NCI-H446 treated with DMSO at 0.1 percent for 48 hours (cell line): ENCODE measurements at places on chromosomes 1 and 21.

- DNase-seq, result no peak
Measured at GRCh38 chr1:196152086-196152485, 456.2 kb downstream of the KCNT2 start.

DNA sequence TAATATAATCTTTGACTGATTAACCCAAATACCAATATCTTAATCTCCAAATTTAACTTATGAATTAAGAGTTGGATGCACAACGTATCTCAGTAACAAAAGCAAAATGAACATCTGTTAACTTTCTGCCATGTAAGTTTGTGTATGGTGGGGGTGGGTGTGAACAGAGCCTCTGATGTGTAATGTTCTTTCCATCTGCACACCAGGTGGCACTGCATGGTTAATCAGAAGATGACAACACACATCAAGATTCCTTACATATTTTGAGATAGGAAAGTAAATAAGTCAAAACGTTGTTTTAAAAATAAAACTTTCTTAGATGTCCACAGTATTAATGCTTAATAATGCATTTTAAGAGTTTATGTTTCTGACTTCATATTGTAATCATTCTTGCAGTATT, 251.9 kb downstream of the DPYD start:
- DNase-seq, result peak; percentile 39

DNA sequence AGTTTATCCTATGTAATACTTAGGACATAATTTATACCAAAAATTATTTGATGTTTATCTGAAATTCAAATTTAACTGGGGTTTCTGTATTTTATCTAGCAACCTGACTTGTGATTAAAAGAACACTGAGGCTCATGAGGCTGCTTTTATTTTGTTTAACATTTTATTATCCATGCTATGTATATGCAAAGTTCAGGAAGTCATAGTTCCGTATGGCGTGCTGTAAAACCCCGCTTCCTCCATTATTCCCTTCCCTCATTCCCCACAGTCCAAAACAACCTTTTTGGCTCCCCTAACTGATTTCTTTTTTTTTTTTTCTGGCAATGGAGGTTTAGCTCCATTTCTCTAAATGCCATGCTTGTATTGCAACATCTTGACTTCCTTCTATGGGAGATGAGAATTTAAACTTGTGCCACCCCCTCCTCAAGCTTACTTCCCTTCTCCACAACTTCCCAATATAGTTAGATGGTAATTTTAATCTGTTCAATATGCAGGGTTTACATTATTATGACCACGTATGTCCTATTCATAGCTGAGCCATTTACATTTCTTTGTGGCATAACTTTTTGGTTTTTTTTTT, 138.0 kb upstream of the DNAH14 start:
- no peak for DNase-seq

- DNase-seq, result no peak
Measured at GRCh38 chr1:159014851-159015250, 5.1 kb downstream of the IFI16 start.

GRCh38 chr1:157262422-157262821, 124.2 kb upstream of the ETV3 start:
- DNase-seq, result no peak

GRCh38 chr1:60699325-60699724, 383.0 kb upstream of the NFIA start:
- DNase-seq, result no peak

GRCh38 chr1:92527670-92528069, 40.9 kb upstream of the GFI1 start:
- DNase-seq, result no peak

- no peak for DNase-seq
Measured at GRCh38 chr1:223133306-223133823, 9.7 kb downstream of the TLR5 start.

DNA sequence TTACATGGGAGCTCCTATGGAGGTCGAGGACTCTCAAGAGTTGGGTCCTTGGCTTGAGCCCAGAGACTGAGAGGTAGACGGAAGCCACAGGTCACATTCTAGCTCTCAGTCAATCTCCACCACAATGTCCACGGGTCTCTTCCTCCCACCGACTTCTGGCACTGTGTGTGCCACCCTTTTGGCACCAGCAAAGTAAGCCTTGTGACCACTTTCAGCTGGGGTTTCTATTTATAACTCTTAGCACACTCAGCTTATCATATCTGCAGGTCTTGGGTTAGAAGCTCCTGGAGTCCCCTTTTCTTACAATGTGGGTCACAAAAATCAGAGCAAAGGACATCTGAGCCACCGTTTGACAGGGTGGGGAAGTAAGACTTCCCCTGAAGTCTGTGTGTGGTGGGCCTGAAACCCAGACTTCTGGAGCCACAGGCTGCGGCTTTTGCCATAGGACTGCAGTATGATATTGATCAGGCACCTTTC, 28.3 kb downstream of the NCMAP start:
- DNase-seq, result no peak

DNA sequence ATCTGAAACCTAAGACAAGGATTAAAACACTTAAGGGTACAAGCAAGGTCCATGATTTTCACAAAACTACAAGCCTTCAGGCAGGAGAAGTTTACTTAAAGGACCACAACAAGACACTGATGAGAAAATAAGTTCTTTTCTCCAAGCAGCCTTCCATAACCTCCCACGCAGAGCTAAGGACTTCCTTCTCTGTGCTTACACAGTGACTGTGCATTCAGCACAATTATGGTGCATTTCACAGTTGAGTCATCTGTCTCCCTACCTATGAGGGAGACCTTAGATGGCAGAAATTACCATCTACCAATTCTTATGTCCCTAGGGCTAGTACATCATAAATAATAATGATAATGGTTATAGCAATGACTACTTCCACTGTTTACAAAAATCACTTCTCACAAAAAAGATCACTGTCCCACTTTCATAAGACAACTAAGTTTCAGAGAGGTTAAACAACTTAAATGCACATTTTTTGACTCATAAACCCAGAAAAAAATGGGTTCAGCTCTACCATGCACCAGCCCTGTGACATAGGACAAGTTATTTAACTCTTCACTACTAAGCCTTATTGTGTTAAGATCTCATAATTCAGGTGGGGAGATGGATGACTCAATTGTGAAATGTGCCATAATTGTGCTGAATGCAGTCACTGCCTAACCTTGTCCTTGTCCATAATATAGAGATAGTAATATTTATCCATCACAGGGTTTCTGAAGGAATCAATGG, 45.3 kb downstream of the TARBP1 start:
- DNase-seq, result no peak

DNA sequence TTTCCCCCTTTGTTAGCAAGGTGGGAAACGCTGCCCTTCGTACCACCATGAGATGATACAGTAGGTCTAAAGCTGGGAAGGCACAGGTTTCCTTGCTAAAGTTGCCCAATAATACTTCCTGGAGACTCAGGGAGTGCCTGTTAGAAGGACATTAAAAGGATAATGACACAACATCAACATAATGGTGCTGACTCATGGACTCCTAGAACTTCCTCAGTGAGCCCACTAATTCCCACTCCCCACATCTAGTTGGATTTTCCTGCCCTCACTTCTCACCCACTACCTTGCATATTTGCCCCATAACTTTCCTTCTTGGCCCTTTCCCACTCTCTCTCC, 17.5 kb downstream of the CFAP45 start:
- DNase-seq, result no peak

GRCh38 chr1:172698224-172698623, 39.3 kb downstream of the FASLG start:
- no peak for DNase-seq

- DNase-seq, result no peak
Measured at GRCh38 chr1:239321877-239322276, 64.5 kb upstream of the CHRM3 start.

DNA sequence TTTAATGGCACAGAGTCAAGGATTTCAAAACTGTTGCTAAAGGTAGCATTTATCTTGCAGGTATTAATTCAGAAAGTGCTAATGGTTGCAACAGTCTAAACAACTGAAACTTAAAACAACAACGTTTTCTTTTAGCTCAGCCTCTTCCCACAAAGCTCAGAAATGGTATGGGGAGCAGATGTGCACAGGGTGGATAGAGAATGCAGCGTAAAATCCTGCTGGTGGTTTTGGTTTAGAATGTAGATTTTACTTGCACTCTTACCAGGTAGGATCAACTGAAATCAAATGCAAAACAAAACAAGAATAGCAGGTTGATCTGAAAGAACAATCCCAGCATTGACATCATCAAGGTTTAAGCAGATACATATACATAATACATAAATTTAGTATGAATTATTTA, 3.8 kb upstream of the LRRC8C start:
- no peak for DNase-seq

- DNase-seq, result no peak
Measured at GRCh38 chr1:202237052-202237451, 43.5 kb downstream of the LGR6 start.

DNA sequence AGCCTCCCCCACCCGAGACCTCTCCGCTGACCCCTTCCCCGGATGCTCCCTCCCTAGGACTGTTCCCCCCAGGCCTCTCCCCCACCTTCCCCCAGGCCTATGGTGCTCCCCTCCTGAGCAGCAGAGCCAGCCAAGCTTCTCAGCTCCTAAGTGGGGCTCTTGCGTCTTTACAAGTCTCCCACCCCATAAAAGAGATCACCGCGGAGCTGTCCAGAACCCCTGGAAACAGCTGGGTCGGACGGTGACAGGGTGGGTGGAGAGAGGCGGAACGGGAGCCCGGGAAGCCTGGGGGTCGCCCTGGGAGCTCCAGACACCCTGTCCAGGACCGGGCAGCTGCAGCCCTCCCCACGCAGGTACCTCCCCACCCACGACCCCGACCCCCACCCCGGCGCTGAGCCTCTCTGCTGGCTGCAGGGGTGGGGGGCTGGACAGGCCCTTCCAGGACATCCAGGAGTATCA, 61.2 kb downstream of the WNT9A start:
- no peak for DNase-seq

DNA sequence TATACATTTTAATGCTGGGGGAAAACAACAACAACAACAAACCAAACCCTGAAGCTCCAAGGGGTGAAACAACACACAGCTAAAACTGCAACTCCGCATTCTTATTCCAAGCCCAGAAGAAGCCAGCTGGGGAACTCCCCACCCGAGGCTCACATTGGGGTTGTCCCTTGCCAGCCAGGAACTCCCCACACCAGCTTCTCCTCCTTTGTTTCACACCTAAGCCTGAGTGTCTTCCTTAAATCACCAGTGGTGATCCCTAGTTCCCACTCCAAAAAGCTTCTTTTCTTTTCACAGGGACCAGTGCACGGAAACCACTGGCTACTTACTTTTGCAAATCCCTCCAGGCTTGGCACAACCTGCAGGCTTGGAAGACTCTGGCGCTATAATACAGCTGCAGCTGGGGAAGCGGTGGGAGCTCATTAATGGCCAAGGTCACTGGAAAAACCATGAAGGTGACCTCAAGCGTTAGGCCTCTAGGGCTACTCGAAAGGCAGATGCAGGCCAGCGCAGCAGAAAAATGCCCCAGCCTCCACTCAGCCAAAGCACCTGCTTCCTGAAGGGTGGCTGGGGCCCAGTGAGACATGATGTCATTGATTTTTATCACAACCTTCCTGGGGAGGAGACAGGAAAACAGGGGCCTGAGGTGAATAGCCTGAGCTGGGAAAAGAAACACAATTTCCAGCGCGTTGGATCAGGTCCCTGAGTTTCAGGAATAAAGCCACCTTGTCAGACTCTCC, 40.1 kb downstream of the TLR5 start:
- DNase-seq, result no peak

- no peak for DNase-seq
Measured at GRCh38 chr1:175521249-175522040, 221.9 kb downstream of the TNR start.

- DNase-seq, result no peak
Measured at GRCh38 chr1:238964631-238965030, 421.7 kb upstream of the CHRM3 start.

DNA sequence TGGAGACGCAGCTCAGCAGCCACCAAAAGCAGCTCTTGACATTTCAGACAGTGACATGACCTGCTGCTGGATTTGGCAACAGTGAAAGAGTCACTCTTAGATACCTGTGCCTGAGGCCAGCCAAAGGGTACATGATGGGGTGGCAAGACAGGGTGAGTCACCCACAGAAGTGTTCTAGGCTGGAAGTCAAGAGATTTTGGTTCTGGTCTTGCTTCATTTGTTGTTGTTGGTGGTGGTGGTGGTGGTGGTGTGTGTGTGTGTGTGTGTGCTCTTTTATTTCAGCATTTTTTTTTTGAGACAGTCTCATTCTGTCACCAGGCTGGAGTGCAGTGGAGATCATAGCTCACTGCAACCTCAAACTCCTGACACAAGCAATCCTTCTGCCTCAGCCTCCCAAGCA, 25.8 kb downstream of the SHISAL2A start:
- DNase-seq, result no peak

DNA sequence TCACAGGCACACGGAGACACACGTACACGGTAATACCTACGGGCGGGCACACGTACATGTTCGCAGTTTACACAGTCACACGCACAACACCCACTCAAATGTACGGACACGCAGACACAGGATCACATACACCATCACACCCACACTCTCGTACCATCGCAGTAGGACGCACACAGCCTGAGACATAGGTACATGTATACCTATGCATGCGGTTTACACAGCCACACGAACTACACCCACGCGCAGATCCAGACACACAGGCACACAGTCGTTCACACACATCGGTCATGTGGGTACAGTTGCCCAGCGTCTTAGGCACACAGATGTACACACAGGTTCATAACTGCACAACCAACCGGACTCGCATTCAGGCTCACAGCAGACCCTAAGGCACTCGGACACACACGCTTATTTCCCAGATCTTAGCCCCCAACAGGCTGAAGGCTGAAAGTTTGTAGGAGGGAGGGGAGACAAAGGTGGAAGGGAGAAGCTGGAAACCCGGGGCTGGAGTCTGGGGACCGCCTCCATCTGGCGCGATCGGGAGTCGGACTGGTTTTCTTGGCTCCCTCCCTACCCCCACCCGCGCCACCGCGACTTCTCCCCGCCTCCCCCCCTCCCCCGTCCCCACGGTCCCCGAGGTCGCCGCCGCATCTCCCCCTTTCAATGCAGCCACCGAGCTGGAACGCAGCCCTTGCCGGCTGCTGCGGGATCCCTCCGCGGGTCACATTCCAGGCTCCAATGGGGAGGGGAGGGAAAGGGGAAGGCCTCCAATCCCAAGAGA, 51.9 kb upstream of the SYNC start:
- DNase-seq, result no peak

DNA sequence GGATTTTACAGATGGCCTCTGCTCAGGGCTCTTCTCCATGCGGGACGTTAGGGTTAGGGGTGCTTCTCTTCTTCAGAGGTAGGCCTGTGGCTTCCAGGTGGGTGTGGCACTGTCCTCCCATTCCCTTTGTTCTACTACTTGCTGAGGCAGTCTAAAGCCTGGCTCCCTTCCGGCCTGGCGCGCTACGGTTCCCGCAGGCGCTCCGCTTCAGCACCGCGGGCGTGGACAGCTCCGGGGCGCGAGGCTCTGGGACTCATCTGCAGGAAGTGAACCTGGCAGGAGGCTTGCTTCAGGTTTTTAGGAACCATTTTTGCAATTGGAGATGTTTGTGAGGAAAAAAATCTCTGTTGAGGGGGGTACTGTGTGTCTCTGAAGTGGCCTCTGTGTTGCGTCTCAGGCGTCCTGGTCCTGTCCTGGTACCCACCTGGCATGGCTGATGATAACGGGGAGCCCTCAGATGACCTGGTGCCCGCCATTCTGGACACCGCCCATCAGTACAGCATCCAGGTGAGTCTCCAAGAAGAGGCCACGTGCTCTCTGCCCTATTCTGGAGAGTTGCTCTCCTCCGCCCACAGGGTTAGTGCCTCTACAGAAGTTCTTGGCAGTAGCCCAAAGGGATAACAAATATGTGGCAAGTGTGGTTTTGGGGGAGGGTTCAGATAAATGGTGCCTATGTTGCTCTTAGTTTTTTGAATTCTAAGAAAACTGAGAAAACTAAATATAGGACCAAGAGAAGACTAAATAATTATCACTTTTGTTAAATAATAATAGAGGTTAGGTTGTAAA, 1.9 kb downstream of the MANEAL start:
- no peak for DNase-seq
